Effector memory CD8-positive, alpha-beta T cell (primary cell): ENCODE measurements at places on chromosomes 5 and 9.

- DNase-seq = no peak
These were observed 405.3 kb downstream of the TLE4 start for GRCh38 chr9:79977074-79977435.

GRCh38 chr9:37417857-37418618, 4.5 kb upstream of the GRHPR start:
- DNase-seq = no peak

DNA sequence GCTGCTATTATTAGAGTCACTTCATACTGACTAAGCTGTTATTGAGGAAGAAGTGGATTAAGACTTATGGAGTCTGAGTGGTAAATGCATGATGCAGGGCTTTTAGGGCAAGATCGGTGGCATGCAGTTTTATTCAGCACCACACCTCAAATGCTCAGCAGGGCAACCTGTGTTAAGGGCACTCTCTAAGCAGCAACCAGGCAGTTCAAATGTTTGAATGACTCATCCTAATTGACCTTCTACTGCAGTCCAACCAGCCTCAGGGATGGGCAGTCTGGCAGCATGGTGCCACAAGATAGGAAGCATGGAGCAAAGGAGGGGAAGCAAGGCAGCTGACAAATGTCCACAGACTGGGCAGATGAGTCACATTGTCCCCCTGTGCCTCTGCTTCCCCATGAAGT, 80.2 kb upstream of the MIER3 start:
- DNase-seq = no peak

DNA sequence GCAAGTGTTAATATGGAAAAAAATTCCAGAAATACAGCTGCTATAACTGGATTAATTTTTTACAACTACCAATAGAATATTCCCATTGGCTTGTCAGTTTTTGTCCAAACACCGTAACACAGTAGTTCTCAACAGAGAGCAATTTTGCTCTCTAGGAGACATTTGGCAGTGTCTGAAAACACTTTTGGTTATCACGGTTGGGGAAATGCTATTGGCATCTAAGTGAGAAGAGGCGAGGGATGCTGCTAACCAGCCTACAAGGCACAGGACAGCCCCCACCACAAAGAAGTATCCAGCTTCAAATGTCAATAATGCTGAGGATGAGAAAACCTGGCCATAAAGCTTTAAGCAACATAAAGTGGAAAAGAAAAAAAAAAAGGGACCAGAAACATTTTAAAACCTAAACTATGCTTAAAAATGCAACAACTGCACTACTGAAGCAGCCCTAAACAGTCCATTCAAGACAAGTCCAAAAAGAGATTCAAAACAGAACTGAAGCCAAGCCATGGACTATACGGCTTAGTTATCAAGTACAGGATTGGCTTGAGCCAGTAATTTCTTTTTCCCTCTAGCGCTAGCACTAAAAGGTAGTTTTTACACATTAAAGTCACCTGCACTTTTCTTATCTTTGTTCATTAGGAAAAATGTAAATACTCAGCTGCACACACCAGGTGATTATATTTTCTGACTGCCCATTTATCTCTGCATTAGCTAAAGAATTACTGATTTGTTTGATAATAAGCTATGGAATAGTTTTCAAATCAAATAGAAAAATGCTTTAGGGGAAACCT, 83.9 kb downstream of the NR3C1 start:
- DNase-seq = no peak

DNA sequence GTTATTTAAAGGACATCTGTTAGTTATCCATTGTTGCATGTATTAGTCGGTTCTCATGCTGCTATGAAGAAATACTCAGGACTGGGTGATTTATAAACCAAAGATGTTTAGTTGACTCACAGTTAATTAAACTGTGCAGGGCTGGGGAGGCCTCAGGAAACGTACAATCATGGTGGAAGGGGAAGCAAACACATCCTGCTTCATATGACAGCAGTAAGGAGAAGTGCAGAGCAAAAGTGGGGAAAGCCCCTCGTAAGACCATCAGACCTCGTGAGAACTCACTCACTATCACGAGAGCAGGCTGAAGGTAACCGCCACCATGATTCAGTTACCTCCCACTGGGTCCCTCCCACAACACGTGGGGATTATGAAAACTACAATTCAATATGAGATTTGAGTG, 2064.1 kb downstream of the MAT2B start:
- DNase-seq = no peak

GRCh38 chr9:98576354-98576753, 132.4 kb downstream of the GABBR2 start:
- DNase-seq = no peak

DNA sequence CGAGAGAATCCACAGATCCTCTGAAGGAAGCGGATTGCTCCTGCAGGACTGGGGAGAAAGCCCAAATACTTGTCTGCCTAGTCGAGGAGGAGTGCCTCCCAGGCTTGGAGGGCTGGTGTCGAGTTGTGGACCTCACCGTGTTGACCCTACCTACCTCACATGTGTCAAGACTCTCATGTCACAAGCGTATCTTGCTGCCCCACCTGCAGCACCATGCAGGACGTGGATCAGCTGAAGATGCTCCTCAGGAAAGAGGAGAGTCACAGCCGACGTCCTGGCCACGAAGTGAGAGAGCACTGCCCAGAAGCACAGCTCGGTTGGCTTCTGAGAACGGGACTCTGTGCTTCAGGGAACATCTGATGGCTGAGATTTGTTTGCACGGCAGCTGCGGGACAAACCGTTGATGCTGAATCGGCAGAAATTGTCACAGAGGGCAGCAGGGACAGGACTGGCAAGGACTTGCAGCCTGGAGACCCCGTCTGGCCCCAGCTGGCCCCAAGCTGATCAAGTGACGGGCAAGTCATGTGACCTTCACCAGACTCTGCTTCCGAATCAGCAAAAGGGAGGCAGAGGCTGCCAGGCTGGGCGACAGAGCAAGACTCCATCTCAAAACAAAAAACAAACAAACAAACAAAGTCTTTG, 119.1 kb upstream of the ITGA1 start:
- no peak for DNase-seq

GRCh38 chr9:89420397-89421178, 77.3 kb downstream of the SEMA4D start:
- DNase-seq = no peak

DNA sequence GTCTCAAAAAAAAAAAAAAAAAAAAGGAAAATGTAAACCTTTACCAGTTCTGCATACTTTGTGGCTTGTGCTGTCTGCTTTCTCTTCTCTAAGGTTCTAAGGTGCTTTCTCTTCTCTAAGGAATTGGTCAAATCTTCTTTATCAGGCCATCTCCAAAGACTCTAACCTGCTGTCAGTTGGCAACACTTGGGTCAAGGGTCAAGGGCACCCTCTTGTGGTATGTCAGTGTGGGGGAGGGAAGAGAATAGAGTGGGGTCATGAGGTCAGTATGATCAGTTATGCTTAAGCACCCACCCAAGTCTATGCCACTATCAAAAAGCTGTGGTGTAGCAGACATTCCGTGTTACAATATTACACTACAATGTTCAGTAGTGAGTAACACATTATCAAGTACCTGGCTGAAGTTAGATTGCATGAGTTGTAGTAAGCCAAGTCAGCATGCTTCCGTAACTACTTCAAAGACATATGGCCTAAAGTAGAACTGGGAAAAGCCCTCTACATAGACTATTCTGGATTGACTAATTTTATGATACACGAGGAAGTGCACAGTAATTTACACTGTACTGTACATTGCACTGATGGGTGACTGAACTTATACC, 25.0 kb upstream of the CCL28 start:
- no peak for DNase-seq

- no peak for DNase-seq
These were observed 287.3 kb upstream of the NUDT12 start for GRCh38 chr5:103849934-103850333.

DNA sequence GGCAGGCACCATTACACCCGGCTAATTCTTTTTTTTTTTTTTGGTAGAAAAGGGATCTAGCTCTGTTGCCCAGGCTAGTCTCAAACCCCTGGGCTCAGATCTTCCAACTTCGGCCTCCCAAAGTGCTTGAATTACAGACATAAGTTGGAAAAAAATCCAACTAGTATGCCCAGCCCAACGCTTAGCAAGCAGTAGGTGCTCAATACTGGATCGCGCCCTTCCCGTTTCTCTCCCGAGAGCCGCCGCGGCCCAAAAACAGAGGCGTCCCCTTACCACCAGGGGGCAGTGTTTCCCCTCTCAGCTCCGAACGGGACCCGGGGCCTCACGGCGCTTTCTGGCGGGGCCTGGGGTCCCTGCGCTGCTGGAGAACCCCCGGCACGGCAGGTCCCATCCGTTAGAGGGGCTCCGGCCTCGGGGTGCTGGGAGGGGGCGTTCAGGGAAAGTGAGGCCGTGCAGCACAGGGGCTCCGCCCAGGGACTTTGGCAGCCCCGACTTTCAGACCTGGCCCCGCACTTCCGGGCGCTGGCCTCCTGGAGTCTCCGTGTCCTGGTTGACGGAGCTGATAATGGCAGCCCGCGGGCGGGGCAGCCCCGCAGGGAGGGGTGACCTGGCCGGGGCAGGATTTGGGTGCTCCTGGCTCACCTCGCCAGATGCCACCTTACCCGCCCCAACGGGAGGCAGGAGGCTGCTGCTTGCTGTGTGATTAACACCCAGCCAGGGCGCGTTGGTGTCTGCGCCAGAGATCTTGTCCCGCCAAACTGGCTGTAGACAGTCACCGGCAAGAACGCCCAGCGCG, 15.2 kb downstream of the PTGES start:
- DNase-seq = peak; percentile 90

DNA sequence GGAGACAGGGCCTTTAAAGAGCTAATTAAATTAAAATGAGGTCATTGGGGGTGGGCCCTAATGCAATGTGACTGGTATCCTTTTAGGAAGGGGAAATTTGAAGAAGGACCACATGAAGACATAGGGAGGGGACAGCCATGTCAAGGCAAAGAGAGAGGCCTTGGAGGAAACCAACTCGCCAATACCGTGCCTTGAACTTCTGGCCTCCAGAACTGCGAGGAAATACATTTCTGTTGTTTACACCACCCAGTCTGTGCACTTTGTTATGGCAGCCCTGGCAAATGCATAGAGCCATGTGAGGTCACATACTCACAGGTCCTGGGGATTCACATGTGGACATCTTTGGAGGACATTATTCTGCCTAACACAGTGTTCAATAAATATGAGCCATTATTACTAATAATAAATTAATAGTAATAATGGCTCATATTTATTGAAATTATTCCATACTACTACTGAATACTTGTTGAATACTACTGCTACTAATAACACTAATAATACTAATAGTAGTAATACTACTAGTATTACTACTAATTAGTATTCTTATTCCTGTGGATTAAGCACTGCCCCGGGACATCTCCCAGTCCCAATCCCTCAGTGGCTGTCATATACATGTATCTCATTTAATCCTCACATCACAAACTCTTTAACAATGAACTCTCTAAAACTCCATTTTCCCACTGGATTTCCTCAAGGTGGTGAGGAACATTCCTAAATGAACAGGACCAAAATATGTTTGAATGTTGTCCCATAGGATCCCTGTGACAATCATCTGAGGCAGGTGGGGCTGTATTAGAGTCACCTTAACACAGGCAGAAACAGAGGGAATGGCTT, 8.4 kb downstream of the TRAF1 start:
- DNase-seq = no peak

GRCh38 chr5:33148076-33148513, 292.7 kb upstream of the TARS1 start:
- DNase-seq = no peak

DNA sequence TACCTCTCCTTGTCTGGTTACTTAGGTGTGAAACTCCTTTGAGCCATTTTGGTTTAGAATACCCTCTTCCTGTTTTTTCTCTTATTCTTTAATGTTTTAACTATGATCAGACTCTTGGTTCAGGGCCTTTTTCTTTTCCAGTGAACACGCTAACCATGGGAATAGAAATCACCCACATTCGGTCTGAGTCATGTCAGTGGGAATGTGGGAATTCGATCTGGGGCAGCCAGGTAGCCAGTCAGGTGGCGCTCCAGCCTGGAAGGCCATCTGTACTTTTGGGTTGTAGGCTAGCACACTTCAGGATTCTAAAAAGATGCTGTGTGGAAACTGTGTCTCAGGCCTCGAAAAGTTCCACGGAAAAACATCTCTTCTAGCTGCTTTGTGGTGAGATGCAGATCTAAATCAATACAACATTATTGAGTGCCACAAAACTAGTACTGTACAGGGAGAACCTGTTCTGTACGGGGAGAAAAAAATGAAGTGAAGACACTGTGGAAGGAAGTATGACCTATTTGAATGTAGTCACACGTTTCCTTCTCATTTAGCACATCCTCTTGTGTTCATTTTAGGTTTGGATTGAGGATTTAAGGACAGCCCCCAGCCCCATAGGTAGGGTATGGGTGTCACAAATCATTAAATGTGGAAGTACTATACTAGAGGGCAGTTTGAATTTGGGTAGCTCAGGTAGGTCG, 36.4 kb downstream of the SNX30 start:
- DNase-seq = no peak

- DNase-seq = no peak
These were observed 10.5 kb upstream of the NDST1 start for GRCh38 chr5:150497274-150497988.

DNA sequence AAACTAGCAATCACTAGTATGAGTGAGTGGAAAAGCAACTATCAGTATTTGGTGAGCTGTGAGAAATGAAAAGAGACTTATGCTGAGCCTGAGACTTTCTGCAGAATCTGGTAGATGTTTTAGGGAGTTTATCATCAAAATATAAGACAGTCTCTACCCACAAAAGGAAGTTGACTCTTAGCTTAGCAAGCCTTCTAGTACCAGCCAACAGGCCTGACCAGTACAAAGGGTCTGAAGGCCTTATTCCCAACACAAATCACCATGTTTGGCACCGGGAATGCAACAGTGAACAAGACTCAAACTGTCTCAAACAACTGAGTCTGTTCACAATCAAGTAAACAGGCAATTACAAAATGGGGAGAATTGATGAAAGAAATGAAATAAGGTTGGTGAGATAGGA, 244.4 kb downstream of the CWC27 start:
- DNase-seq = no peak

DNA sequence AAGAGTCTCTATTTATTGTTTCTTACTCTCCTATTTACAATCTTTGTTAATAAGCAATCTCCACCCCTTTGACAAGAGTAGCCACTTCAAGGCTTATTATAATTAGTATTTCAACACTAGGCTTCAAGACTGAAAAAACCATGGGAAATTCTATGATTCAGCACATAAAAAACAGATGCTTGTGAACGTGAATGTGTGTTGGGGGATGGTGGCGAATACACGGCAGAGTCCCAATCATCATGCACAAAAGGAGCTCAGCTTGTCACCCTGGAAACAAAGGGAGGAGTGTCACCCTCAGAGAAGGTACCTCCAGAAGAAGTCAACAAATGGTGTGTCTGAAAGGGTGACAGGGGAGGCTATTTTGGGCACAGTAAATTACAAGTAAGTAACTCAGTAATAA, 157.2 kb upstream of the RETREG1 start:
- no peak for DNase-seq

- DNase-seq = no peak
These were observed 12.9 kb downstream of the POLK start for GRCh38 chr5:75524591-75524990.

- DNase-seq = no peak
These were observed 153.8 kb upstream of the NR3C1 start for GRCh38 chr5:143557061-143557818.
